ENCODE measurements at places on chromosomes 1 and 21.
A peak's percentile ranks its signal among the peaks of the same experiment; 100 is the strongest.

GRCh38 chr1:85867189-85867588, 159.0 kb upstream of the ZNHIT6 start:
- DNase-seq: no peak

- no peak for DNase-seq
Measured at GRCh38 chr1:17260264-17260663, 11.4 kb downstream of the PADI3 start.

GRCh38 chr1:230073371-230074035, 6.5 kb downstream of the GALNT2 start:
- DNase-seq: peak; percentile 65

- DNase-seq: no peak
Measured at GRCh38 chr21:29175408-29176134, 45.1 kb downstream of the MAP3K7CL start.

GRCh38 chr1:159925719-159926078, 392 bp upstream of the TAGLN2 start:
- no peak for DNase-seq

GRCh38 chr1:177995369-177995768, 25.5 kb upstream of the SEC16B start:
- no peak for DNase-seq

DNA sequence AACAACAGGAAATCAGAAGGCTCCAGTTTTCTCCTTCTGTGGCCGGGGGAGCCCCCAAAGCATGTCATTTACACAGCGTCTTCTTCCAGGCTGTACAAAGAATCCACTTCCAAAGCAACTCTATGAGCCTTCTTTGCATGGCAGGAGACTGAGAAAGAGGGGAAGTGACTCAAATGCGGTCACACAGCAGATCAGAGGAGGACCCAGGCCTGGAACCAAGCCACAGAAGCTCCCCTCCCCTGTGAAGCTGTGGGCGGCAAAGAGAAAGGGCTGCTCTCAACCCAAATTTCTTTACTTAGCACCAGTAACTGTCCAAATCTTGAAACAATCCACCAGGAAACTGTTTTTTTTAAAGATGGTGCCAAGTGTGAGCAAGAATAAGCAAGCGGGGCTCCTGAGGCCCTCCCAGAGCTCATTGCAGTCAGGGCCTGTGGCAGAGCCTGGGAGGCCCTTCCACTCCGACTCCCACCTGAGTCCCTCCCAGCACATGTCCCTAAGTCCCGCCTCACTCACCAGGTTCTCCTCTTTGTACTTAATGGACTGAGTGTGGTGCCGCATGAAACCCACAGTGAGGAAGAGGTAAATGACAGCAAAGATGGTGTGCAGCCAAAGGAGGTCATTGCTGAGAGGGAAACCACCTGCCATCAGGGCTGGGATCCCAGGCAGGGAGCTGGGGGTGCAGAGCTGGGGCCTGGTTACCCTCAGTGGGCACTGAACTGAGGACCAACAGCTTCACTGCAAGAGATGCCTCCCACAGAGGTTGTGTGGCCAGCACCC, 15.9 kb downstream of the TMEM63A start:
- no peak for DNase-seq

GRCh38 chr1:3077081-3077480, 8.1 kb downstream of the PRDM16 start:
- DNase-seq: no peak

GRCh38 chr1:41293779-41294178, 51.7 kb upstream of the SCMH1 start:
- DNase-seq: no peak

- no peak for DNase-seq
Measured at GRCh38 chr1:167726008-167726407, 4.2 kb downstream of the MPZL1 start.

- peak; percentile 78 for DNase-seq
Measured at GRCh38 chr1:101996825-101997465, at the start of gene OLFM3. OLFM3 (minus strand) TSS chr1:101996926.

DNA sequence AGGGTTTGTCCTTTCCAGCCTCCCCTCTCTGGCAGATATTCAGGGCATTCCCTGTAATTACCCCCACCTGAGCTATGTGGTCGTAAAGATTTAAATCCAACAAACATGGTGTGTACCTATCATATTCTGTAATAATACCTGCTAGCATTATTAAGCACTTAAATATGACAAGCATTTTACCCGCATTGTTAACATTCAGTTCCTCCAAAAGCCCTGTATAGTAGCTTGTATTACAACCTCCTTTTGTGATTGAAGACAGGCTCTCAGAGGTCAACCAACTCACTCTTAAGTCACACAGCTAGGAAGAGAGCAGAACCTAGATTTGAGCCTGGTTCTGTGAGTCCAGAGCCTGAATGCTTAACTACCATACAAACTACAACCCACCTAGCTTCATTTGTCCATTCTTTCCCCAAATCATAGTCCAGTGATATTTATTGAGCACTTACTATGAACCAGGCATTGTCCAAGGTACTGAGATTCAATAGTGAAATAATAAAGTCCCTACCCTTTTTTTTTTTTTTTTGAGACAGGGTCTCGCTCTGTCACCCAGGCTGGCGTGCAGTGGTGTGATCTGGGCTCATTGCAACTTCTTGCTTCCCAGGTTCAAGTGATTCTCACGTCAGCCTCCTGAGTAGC, 13.8 kb upstream of the KDM4A start:
- DNase-seq: no peak

DNA sequence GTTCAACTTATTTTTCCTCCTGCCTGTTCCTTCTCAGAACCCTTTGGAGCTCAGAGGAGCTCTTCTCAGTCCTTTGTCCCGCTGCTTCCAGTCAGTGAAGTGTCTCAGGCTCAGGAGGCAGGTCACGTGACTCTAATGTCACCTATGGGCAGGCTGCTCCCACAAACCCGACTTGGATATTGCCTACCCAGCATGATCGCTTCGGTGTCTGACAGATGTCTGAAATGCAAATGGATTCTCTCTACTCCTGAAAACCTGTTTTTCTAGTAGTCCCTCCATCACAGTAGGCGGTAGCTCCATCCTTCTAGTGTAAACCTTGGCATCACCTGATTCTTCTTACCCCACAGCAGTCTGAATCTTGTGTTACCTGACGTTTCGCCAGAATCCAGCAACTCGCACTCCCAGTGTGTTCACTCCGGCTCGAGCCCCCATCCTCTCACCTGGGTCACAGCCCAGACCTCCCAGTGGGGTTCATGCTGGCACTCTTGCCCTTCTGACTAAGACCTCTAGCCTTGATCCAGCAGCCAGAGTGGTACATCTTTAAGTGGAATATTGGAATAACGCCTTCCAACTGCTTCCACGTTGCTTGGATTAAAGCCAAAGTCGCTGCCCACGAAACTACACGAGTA, 5.4 kb downstream of the PADI6 start:
- DNase-seq: no peak

DNA sequence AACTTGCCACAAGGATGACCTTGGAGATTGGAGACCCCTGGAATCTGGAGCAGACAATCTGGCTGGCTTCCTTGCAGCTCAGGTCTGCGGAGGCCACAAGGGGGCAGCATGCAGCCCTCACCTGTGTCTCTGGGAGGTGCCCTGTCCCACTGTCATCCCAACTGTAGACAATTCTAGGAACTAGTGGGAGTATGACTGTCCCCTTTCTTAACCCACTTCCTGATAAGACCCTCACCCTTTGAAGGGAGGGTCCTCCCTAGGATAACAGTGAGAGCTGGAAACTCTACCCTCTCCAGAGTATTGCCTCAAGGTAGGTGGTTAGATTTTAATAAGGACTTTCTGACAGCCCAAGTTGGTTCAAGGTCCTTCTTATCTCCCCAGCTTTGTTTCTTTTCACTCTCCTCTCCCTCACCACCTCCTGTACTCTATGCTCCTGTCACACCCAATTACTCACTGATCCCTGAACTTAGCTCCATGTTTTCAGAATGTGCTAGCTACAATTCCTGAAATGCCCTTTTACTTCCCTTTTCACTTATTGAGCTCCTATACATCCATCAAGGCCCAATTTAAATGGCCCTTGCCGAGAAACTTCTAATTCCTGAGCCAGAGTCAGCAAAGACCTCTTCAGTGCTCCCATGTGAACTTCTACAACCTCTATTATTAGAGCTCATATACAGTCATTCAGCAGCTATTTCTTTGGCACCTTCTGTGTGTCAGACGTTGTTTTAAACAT, 9.2 kb upstream of the KCNQ4 start:
- DNase-seq: peak; percentile 58

DNA sequence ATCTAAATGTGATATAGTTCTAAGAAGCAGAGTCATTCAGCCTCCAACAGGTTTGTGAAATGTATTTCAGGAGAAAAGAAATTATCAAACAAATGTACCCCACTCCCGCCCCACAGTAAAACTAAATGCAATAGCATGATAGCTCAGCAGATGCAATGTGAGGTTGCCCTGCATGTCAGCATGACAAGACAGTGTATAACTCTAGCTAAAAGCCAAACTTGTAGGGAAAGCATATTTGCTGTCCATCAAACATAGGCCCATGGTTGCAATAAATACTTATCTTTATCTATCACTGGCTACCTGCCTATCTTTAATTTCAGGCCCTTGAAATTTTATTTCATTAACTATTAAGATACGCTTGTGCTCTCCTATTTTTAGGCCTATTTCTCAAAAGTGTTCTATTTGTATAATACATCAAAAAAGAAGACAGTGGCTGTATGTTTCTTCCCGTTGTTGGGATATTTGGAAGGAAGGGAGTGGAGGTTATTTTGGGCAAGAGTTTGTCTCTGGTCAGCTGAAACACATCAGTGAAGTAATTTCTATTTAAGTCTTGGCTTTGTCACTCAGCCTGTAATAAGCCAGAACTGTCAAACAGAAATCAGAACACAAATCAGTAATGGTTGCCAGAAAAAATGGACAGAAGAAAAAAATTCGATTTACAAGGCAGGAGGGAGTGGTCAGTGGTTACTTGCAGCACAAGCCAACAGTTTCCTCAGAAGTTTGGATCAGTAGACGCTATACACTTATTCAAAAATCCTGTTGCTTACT, 307.4 kb upstream of the ADGRL2 start:
- no peak for DNase-seq

DNA sequence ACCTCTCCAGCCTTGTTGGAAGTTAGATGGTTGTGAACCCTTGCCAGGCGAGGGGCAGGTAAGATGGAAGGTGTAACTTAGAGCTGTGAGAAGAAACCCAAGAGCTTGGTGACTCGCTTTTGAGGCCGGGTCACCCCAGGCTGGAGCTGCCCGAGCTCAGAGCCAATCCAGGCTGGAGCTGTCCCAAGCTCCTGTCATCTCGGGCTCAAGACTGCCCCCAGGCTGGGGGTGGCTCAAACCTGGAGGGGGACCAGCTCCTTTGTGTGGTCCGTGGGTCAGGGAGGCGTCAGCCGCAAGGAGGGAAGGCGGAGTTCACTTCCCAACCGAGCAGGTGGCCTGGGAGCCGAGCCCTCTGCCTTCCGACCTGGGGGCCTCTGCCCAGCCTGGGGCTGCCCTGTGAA, 2.0 kb downstream of the HUNK start:
- no peak for DNase-seq

- no peak for DNase-seq
Measured at GRCh38 chr1:33410091-33410701, 20.7 kb downstream of the PHC2 start.

DNA sequence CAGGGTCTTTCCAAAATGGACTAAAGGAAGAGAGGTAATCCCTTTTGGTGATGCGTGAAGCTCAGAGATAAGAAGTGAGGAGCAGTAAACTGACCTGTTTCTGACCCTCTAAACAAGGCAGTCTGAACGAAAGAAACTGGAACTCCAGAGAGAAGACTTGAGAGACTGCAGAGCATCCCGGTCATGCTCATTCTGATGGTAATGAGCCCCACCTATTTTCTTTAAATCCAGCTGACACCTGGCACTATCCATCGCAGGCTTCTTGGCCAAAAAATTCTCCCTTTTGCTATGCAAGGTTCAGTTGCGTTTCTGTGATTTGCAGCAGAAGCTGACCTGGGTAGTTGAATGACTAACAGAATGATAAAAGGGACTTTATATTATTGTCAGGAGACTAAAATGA, 105.9 kb upstream of the KCNK2 start:
- no peak for DNase-seq

GRCh38 chr1:203839081-203839480, 22.3 kb upstream of the SNRPE start:
- DNase-seq: no peak

DNA sequence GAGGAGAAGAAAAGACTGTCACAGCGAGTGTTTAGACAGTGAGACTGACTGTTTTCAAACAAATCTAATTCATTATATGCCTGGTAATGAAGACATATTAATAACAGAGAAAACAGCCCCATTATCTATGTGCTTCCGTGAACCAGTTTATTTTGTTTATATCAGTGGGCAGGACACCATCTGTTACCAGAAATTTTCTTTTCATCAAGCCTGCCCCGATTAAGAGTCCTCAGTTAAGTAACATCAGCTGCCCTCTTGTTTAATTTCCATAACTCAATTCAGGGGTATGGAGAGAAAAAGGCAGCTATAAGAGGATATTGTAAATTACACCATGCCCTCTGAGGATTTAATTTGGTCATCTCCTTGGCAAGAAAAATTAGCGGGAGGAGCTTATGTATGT, 94.0 kb downstream of the TMEM200B start:
- no peak for DNase-seq

DNA sequence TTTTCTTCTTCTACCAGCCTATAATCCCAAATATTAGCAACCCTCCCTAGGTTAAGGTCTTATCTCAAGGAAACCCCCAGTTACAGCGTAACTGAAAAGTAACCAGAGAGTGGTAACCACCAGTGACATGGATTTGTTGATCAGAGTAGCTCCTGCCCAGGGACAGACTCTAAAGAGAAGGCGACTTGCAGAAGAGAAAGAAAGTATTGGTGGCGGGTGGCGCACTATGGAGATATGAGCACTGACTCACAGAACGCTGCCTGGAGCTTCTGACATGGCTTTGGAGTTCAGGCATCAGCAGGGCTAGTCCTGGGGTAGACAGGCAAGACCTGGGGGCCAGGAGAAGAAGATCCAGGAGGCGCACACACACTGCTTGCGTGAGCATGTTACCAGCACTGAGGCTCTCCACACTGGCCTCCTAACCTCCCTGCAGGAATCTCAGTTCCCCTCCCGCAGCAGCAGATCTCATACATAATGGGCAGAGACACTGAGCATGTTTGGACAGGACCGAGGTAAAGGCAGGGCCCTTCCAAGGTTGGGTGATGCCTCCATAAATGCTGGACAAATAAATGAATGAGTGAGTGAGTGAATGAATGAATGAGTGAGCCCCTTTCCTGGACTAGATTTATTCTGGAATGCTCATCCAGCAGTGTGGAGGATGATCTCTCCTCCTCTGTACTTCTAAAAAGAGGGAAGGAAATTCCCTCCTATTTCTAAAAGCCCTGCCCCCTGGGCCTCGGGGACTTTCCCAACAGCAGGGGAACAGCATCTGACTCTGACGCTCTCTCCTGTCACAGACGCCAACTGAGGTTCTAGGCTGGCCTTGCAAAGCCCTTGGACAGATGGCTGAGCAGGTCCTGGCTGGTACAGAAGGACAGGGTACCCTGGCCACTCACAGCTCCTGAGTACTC, 175.5 kb downstream of the CLIC6 start:
- no peak for DNase-seq

GRCh38 chr1:12634156-12634555, 9.7 kb upstream of the AADACL4 start:
- DNase-seq: no peak

- DNase-seq: no peak
Measured at GRCh38 chr1:100100202-100100601, 32.5 kb downstream of the SASS6 start.

- DNase-seq: no peak
Measured at GRCh38 chr1:85628791-85629531, 48.4 kb downstream of the CCN1 start.

- no peak for DNase-seq
Measured at GRCh38 chr1:39484564-39484963, 6.9 kb upstream of the BMP8A start.

GRCh38 chr1:1437033-1437903, 1.8 kb downstream of the VWA1 start:
- DNase-seq: no peak
